ENCODE measurements at places on chromosomes 4 and X.

GRCh38 chr4:43822621-43823020, 626.0 kb downstream of the KCTD8 start:
- no peak for DNase-seq

DNA sequence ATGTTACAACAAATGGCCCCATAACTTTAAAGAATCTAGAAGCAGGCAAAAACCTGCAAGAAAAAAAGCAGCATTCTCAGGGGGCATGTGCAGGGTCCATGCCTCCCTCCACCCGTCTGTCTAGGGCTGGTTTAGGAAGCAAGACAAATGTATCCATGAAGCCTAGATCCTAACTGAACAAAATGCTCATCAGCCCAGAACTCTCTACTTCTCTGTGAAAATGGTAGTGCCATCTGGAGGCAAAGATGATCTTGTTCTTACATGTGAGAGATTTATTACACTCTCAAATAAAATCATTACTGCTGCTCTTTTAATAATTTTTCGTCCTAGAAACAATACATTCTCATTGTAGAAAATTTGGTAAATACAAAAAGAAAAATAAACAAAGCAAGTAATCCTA, 26.7 kb downstream of the NR3C2 start:
- no peak for DNase-seq

GRCh38 chr4:138428611-138429010, 186.5 kb upstream of the SLC7A11 start:
- DNase-seq = no peak

DNA sequence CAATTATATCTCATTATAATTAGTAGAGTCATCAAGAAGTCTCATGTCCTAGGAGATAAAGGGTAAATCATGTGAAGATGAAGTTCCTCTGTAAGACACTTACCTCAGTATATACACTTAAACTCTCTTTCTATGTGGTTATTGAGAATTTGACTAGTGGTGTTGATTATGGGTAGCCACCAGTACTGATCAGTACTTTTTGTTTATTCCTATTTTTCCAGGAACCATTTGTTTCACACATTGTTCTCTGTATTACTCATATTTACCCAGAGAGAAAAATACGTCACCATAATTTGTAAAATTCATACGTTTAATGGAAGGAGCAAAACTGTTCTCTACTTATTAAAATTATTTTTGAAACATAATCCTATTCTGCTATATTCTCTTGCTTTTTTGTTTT, 55.8 kb upstream of the PRDM8 start:
- no peak for DNase-seq

DNA sequence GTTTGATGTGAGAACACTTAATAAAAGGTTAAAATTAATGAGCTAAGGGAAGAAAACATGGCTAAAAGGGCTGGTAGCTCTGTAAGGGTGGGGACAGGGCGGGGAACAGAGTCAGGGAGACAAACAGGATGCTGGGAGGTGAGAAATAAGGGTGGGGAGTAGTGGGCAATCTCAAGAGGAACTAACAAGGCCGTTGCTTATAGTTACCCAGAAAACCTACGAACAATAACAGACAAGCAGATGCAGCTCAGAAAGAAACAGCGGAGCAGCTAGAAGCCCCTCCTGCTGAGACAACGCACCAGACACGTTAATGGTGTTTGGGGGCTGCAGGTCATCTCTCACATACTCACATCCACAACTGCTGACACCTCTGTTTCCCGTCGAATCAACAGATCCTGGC, 9.7 kb upstream of the KLF3 start:
- no peak for DNase-seq

DNA sequence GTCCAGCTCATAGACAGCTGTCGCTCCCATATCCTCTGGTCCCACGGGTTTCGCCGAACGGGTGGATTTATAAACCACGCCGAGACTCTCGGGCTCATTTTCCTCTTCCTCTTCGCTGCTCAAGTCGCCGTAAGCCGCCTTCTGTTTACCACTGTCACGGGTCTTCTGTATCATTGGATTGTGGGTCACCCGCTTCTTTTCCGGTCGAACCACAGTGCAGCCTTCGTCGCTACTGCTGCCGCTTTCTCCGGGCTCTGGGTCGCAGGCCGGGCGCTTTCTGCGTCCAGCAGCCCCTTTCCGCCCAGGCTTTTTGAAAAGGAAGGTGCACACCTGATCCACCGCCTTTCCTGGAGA, 311 bp downstream of the RNF113A start:
- DNase-seq = no peak

DNA sequence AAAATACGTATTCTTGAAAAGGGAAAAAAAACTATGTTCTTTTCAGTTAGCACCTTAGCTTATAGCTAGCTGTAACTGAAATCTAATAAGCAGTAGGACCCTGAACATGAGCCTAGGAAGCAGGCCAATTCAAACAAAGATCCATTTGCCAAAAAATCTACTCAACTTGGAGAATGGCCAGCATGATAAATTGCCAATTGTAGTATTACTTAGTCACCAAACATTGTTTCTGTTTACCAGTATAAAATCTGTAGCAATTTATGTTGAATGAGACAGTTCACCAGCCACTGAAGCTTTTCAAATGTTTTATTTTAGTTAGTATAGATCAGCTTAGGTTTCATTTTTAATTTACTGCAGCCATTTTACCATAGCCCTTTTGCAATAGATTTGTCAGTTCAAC, 323.6 kb upstream of the DIPK2B start:
- DNase-seq = no peak
